Trophoblast cell (in vitro differentiated cells and primary cell): ENCODE measurements at places on chromosomes 7 and 10.
A peak's percentile ranks its signal among the peaks of the same experiment; 100 is the strongest.

DNA sequence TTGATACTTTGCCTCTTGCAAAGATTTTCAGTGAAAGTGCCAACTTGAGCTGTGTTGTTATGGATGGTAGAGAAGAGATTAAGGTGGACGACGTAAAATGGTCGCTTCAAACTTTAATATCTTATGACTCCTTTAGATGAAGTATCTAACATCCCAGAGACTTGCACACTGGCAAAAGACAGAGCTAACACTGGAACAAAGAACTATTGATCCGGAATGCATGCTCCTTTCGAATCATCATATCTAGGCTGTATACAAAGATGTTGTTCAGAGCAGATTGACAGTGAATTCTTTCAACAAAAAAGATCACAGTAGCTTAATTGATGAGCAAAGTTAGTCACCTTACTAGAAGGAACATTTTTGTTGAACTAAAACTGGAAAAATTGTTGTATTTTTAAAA is 592.7 kb downstream of the NXPH1 start:
- no peak for DNase-seq
- no peak overlapping the region for H3K4me3 ChIP-seq
- no peaks in the 10 kb centered on the region for H3K4me1 ChIP-seq
- no peaks in the 10 kb centered on the region for H3K36me3 ChIP-seq
- no peak overlapping the region for H3K27ac ChIP-seq

- peak overlapping the region; percentile 25 for H3K27ac ChIP-seq
- H3K27me3 ChIP-seq = no peaks in the 10 kb centered on the region
- no peak for DNase-seq
- no peaks in the 10 kb centered on the region for H3K36me3 ChIP-seq
- H3K4me3 ChIP-seq = no peak overlapping the region
- H3K4me1 ChIP-seq = peaks cover 12% of the 10 kb centered on the region
Measured at GRCh38 chr7:30309302-30309701, 24.9 kb downstream of the ZNRF2 start.

GRCh38 chr10:121322046-121322445 is 276.2 kb downstream of the FGFR2 start:
- no peaks in the 10 kb centered on the region for H3K36me3 ChIP-seq
- no peak overlapping the region for H3K4me3 ChIP-seq
- H3K27ac ChIP-seq = no peak overlapping the region
- no peak for DNase-seq
- peaks cover 4% of the 10 kb centered on the region for H3K4me1 ChIP-seq
- no peaks in the 10 kb centered on the region for H3K27me3 ChIP-seq

DNA sequence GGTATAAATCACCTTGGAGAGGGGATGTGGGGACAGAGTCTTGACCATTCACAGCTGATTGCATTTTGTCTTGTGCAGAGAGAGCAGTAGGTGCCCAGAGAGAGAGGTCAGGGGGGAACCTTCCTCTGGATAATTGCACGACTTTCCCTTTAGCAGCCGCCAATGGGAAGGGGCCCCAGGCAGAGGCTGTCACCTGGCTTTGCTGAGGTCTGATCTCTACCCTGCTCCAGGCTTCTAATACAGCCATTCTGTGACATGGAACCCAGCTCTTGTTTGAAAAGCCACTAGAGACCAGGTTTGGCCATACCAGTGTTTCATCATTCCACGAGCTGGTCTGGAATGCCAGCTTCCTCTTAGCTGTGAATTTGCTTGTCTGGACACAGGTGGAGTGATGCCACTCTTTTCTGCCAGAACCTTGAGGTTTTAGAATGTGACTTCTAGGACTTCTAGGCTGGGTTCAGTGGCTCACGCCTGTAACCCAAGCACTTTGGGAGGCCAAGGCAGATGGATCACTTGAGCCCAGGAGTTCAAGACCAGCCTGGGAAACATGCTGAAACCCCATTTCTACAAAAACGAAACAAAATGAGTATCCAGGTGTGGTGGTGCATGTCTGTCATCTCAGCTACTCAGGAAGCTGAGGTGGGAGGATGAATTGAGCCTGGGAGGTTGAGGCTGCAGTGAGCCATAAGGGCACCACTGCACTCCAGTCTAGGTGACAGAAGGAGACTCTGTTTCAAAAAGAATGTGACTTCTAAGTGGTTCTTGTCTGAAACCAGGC is 159.9 kb downstream of the CAMK1D start:
- no peaks in the 10 kb centered on the region for H3K4me1 ChIP-seq
- H3K36me3 ChIP-seq = no peaks in the 10 kb centered on the region
- H3K27ac ChIP-seq = no peak overlapping the region
- H3K4me3 ChIP-seq = no peak overlapping the region
- DNase-seq = no peak
- no peaks in the 10 kb centered on the region for H3K27me3 ChIP-seq

DNA sequence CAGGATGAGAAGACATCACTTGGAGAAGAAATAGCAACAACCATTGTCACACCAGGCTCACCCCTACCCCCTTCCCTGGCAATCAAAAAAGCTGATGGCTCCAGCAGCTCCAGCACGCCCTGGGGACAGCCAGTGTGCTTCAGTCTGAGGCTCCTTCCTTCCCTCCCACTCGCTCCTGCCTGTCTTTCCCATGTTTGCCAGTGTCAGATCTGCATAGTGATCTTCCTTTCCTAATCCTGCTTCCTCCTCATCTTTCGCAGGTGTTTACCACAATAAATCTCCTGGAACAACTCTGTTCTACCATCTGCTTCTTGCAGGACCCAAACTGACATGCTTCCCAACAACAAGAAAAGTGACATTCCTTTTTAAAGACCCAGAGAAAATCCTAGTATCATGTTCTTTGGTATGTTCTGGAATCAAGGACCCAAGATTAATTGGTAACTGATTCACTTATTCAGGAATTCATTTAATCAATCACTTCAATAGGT is 57.1 kb downstream of the STEAP1B start:
- no peak overlapping the region for H3K27ac ChIP-seq
- no peak overlapping the region for H3K4me3 ChIP-seq
- no peaks in the 10 kb centered on the region for H3K36me3 ChIP-seq
- DNase-seq = no peak
- H3K4me1 ChIP-seq = peaks cover 9% of the 10 kb centered on the region
- H3K27me3 ChIP-seq = no peaks in the 10 kb centered on the region

- no peaks in the 10 kb centered on the region for H3K36me3 ChIP-seq
- no peaks in the 10 kb centered on the region for H3K4me1 ChIP-seq
- no peak for DNase-seq
- H3K27ac ChIP-seq = no peak overlapping the region
- no peaks in the 10 kb centered on the region for H3K27me3 ChIP-seq
- H3K4me3 ChIP-seq = no peak overlapping the region
Measured at GRCh38 chr7:120852700-120853099, 5.2 kb downstream of the TSPAN12 start.
